ENCODE measurements at places on chromosomes 4 and X.
A peak's percentile ranks its signal among the peaks of the same experiment; 100 is the strongest.

- DNase-seq: no peak
Observed at GRCh38 chr4:48792348-48793006, 12.4 kb upstream of the FRYL start.

DNA sequence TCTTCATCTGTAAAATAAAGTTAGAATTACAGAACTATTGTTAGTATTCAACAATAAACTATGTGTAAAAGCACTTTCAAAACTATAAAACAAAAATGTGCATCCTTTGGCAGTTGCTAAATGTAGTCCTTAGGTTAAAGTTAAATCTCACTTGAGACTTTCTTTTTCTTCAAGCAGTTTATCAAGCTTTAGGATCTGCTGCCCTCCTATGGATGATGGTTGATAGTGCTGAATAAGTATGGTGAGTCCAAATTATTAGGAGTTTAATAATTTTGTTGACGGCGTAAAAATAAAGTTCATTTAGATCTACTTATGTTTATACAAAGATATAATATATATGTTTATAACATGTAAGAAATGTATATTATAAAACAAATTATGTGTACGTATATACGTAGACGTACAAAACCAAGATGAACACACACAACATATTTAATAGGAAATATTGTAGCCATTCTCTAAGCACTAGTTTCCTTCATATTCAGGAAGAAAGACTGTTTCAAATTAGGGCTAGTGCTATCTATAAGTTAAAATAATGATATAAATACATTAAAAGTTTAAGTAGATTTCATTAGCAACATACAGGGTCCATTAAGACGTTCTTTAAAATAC, 22.3 kb downstream of the UGT2A2 start:
- DNase-seq: peak; percentile 24

- DNase-seq: no peak
Observed at GRCh38 chr4:135382280-135382959, 1180.8 kb upstream of the PABPC4L start.

DNA sequence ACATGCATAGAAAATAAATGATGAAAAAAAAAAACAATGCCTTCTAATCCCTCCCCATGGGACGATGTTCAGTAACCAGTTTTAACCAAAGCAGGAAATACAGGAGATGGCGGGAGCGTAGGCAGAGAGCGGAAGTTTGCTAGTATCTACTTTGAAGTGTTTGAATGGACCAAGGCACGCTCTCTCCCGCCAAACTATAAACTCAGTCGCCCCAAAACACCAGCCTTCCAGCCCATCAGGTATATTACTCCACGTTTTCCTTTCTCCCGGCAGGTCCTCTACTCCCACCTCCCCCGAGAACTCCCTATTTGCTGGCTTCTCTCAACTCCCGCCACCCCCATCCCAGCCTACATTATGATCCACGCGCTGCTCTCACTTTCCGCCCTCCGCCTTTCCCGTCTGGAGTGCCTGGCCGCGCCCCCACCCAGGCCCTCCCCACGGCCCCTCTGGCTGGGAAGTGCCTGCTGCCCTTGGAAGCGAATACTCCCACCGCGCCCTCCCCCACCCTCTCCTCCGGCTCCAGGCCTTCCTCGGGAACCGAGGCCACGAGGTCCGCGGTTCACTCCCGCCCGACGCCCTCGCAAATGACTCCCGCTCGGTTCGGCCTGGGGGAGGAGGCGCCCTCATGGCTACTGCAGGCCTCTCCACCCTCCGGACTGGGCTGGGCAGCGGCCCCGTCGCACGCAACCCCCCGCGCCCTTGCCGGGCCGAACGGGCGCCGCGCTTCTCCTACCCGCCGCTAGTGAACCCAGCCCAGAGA, 723 bp downstream of the DHX15 start:
- DNase-seq: peak; percentile 61

DNA sequence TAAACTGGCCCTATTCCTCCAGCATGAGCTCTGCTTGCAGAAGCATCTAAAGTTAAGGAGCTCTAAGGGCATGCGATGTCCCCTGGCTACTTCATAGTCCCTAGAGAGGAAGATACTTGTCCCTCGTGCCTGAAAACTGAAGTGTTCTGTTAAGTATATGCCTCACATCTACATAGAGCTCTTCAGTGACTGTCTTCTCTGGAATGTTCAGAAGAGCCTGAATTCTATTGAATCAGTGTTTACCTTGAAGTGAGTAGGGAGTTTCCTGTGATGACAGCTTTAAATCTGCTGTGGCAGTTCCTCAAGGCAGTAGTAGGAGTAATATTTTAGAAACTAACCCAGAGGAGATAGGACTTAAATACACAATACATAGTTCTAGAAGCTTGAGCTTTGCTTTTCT, 111.2 kb downstream of the ZNF518B start:
- DNase-seq: no peak

DNA sequence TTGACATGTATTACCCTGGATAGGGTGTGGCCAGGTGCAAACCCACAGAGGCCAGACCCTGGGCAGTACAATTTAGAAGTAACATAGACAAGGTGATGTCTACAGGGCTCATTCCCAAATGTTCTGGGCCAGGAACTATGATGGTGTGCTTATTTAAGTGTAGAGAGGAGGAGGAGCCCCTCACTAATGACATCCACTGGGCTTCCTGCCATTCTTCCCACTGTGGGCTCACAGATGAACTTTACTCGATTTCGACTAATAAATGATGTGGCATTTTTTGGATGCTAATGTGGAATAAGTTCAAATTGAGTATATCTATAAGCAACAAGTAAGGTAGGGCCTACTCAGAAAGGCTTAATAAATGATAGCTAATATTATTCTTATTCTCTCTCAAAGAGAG, 280.9 kb upstream of the BOD1L1 start:
- DNase-seq: no peak

GRCh38 chr4:19807505-19807904, 444.2 kb upstream of the SLIT2 start:
- DNase-seq: peak; percentile 1

DNA sequence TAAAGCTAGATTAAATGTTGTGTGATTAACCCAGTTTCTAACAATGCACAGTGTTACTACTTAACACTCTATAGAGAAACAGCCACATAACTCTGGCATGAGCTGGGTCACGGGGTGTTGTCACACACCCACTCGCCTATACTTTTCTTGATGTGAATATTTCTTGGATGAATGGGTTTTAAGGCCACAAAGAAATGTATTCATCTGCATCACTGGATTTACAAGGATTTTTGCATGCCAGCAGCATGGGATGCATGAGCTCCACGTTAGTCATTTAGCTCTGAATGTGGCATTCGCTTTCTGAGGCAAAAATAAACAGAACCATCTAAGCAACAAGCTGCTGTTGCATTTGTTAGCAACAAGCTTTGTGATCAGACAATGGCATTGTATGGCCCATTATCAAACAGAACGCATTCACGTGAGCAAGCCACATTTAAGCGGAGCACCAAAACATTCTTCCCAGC, 89.7 kb downstream of the LRP2BP start:
- DNase-seq: peak; percentile 41

DNA sequence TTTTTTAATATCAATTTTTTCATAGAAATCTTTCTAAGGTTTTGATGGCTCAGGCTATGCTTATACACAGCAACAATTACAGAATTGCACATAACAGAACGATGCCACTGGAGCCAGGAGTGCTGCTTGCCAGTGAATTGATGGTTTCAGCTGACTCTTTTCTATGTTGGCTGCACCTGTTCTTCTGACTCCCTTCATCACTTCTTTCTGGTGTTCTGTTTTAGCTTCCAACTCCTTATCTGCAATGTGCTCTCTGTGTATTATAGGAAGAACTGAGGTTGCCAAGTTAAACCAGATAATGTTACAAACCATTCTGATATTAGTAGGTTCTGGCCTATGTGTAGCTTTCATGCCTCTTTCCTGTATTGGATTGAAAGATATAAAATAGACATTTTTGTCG, 11.6 kb upstream of the VEGFD start:
- DNase-seq: no peak

DNA sequence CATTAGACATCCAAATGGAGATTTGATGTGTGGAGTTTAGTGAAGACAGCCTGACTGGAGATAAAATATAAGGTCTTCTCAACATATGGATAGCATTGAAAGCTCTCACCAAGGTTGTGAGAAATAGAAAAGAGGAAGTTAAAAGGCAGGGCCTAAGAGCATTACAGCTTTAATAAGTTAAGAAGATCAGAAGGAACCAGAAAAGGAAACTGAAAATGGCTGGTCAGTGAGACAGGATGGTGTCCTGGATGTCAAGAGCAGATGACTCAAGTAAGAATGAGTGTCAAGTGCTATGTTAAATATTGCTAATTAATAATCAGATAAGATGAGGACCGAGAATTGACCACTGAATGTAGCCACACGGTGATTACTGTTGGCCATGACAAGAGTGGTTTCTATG, 642.9 kb downstream of the STPG2 start:
- no peak for DNase-seq

DNA sequence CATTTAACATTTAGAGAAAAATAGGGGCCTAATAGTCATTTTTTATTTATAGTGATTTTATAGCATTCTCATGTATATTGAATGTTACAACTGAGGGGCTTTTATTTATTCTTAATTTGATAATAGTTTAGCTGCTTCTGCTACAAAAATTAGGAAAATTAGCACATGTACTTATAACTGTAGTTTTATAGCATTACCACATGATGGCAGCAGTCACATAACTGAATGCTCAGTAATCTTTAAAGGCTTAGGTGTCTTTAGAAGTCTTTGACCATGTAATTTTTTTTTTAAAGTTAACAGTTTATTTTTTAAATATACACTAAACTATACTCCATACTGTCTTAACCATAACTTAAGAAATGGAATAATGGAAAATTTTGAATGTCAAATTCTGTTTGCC, 136.6 kb downstream of the STAG2 start:
- DNase-seq: peak; percentile 20

DNA sequence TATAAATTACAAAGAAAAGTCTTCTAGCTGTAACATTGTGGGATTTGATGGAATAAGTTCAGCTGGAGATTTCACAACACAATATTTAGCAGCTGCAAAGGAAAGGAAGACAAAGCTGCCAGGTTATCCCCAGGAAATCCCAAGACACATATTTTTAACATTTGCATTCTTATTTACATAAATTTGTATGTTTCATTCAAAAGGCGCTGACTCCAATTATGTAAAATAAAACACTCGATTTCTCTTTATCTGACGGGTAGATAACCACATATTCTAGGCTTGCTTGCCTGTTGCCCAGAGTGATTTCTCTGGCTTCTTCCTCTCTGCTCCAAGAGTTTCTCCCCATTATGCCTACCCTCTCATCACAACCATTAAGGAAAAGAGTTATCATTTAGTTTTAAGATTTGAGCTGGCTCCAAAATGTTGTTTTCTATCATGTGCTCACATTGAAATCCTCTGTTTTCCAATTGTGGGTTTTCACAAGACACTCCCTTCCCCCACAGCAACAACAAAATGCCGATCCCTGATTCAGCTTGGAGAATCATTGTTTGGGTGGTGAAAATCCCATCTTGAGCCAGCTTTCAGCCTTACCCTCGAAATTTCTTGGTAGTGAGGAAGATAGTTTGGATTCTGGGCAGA, 128.2 kb upstream of the RASGEF1B start:
- DNase-seq: no peak

DNA sequence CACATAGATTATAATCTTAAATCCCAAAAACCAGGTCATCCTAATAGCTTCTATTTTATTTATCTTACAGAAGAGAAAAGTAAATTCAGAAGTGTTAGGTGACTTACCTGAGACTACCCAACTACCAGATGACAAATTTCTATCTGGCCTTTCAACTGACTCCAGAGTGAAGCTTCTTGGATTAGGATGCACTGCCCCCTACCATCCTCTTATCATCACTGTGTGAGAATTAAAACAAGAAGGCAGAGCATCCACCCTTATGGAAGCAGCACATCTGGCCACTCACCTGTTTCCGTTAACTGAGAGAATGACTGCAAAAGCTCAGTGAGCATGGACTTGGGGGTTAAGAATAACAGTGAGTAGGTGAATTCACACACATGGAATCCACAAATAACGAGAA, 502.6 kb upstream of the TECRL start:
- no peak for DNase-seq

- DNase-seq: peak; percentile 54
Observed at GRCh38 chrX:52280812-52281211, 88.0 kb upstream of the XAGE2 start.

DNA sequence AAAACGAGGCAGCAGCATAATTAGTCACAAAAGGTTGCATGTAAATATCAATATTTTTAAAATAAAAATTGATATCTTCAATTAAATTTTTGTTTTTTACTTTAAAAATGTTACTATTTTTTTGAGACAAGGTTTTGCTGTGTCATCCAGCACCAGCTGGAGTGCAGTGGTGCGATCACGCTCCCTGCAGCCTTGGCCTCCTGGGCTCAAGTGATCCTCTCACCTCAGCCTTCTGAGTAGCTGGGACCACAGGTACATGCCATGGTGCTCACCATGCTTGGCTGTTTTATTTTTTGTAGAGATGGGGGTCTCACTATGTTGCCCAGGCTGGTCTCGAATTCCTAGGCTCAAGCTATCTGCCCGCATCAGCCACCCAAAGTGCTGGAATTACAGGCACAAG, 96.8 kb upstream of the FRAS1 start:
- DNase-seq: no peak

DNA sequence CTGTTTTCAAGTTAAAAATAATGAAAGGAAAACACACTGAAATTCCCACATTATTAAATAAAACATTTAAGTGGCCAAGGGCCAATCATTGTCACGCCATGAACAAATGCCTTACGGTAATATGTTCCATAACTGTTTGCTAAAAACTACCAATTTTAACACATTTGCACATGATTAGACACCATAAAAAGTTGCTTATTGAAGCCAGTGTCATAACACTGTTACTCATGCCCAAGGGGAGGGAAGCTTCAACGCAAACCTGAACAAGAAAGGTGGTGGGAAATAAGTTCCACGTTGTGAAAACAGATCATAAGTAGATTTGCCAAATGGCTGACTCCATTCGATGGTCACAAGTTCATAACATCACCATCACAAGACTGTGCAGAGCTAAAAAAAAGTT, 739.3 kb upstream of the FAM241A start:
- no peak for DNase-seq

- no peak for DNase-seq
Observed at GRCh38 chr4:17328141-17328815, 183.6 kb downstream of the QDPR start.

GRCh38 chr4:38366456-38366855, 297.5 kb upstream of the KLF3 start:
- DNase-seq: no peak

GRCh38 chrX:112677167-112677566, 2.6 kb downstream of the LHFPL1 start:
- no peak for DNase-seq

DNA sequence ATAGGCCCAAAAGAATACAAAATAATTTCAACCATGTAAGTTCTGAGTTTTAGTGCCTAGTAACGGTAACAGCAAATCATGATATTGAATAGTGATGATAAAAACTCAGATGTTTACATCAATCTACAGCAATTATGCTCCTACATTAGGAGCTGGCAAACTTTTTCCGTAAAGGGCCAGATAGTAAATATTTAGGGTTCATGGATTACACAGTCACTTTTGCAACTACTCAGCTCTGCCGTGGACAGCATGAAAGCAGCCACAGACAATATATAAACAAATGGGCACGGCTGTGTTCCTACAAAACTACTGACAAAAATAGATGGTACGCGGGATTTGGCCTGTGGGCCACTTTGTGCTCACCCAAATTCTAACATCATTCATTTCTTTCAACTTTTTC, 167.8 kb upstream of the NAP1L5 start:
- no peak for DNase-seq

- DNase-seq: no peak
Observed at GRCh38 chr4:122086338-122087065, 65.6 kb upstream of the BLTP1 start.

Measured in Calu3 (cell line).